ENCODE measurements at places on chromosomes 13 and 19. TPM values are rescaled to one million over a fixed set of nuclear protein-coding genes. Genes with fewer than 3 reads are reported as not detected.

- no peak for DNase-seq
Observed at GRCh38 chr13:100341327-100341726, 247.3 kb downstream of the GGACT start.

DNA sequence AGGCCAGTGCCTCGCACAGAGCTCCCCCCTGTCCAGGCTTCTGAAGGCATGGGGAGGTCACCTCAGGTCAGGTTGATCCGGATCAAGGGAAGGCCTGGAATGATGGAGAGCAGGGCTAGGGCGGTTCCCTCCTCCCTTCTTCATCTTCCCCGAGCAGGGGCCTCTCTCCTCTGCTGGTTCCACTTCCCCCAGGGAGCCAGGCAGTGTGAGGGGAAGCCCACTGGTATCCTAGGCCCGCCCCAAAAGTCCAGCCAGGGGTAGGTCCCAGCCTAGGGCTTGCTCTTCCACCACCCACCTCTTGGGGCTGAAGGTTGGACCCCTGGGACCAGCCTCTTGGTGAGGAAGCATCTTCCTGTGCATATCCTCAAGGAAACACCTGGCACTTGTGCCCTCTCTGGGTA, 16.4 kb upstream of the PRR19 start:
- no peak for DNase-seq

DNA sequence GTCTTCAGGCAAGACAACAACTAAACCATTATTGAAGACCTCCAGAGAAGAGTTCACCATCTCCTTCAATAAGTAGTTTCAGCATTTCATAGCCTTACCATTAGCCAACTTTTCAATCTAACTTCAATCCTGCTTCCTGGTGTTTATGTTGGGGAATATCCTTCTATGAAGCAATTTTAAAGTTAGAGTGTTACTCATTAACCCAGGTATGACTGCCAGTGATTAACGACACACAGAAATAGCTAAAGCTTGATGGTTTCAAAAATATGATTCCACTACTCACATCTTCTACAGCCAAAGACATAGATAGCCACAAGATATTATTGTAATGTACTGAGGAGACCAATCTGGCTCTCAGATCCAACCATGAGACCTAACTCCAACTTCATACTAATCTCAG, 403.2 kb downstream of the EFNB2 start:
- no peak for DNase-seq

DNA sequence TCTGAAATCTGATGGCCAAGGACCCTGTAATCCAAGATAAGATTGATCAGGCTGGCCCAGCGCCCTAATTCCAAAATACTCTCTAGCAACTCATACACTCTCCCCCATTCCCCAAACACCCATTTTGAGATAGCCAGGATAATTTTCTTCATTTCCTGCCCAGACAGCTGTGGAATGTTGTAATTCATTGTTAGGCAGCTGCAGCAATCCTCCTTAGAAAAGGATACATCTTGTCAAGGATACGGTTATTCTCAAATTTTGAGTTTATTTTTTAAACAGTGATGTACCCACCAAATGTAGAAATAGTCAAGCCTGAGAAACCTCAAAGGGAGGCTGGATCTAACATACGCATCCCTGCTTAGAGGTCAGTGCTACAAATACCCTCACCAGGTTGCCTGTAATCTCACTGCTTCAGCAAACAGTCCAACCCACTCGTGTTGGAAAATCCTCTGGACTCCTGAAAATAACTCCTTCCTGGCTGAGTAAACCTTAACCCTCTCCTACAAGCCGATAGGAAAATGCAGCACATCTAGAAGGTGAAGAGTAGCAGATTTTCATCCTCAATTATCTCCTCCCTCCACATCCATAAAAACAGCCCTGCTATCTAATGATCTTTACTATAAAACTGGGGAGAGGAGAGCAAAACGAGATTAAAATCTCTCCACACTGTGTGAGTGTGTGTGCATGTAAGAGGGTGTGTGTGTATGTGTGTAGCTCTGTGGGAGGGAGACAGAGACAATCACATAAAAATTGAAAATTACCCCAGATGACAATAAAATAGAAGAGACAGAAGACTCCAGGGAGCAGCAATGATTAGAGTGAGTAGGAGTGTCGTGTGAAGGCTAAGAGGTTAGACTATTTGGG, 683.1 kb downstream of the DIAPH3 start:
- DNase-seq, result no peak

- DNase-seq, result no peak
Observed at GRCh38 chr19:15715642-15716041, 12.2 kb upstream of the OR10H2 start.

DNA sequence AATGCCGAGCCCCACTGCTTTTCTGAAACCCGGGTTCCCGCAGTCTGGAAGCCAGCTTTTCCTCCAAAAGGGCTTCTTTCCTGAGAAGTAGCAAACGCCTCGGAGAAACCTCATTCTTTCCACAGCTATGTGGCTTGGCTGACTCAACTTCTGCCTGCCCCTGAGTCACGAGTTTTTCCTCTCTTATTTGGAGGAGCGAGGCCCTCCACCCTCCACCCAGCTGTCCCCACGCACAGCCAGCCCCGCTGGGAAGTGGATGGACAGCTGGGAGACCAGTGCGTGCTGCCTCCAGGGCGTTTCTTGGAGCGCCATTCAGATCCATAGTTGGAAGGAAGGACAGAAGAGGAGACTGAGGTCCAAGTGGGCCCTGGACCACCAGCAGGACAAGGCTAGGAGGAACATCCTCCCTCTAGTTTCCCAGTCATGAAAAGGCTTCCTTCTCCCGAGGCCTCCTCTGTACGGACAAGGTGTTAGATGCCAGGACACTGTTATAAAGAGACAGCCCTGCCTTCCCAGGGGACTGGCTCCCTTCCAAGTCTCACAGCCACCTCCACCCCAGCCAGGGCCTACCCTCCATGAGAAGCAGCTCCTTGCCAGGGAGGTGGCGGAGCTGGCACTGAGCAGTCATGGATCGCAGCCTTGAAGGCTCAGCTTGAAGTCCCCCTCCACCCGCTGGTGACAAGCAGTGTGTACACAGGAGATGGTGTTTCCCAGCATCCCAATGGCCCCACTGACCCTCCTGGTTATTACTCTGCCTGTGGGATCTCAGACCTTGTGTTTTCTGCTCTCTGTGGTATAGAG, 2.5 kb upstream of the PLEKHF1 start:
- DNase-seq, result peak; percentile 45

DNA sequence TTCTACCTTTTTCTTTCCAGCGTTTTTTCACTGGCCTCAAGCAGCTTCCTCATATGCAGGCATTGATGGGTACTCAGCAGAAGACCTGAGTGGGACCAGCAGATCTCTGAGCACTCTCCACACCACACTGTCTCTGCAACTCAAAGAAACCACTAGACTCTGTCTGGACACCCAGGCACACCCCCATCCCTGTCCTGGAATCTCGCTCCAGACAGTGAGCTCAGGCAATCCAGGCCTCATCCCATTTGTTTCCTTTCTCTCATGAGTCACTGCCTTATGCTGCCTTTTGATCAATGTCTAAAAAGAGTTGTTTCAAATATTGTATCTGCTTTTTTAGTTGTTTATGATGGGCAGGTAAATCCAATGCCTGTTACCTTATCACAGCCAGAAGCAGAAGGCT, 19.7 kb upstream of the POP4 start:
- DNase-seq, result no peak

GRCh38 chr19:42450314-42450934, 7.7 kb upstream of the CXCL17 start:
- peak; percentile 70 for DNase-seq

DNA sequence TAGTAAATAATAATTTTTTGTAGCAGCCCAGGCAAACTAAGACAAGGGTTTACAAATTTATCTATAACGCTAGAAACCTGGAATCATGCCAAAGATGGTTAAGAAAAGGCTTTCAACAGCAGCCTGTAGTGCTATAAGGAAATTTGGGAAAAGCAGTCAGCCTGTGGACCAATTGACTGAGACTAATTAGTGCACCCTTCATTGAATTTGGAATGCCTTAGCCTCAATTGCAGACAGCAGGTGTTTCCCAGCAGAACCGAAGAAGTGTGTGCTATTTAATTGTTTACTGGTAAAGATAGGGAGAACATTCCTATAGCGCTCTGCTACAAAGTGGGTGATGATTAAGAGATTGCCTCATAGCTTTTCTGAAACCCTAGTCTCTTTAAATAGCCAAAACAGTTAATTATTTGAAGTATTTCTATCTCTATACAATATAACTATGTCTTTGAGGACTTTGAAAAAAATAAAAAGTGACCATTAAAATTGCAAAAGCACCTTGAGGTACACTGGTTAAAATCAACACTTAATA, 1884.3 kb upstream of the PCDH20 start:
- no peak for DNase-seq

- no peak for DNase-seq
Observed at GRCh38 chr13:102402290-102402689, 442 bp upstream of the FGF14 start.

- no peak for DNase-seq
Observed at GRCh38 chr13:23644527-23645138, 74.4 kb downstream of the TNFRSF19 start.

The GRIN2D gene
- total RNA-seq, result 0.19 TPM

The TMEM272 gene
- total RNA-seq, result 0.13 TPM
